ENCODE measurements at places on chromosomes 7 and 10.

- no peak for DNase-seq
These were observed 8.2 kb upstream of the STARD3NL start for GRCh38 chr7:38169847-38170246.

- DNase-seq = no peak
These were observed 174.7 kb downstream of the GATA3 start for GRCh38 chr10:8229153-8229552.

DNA sequence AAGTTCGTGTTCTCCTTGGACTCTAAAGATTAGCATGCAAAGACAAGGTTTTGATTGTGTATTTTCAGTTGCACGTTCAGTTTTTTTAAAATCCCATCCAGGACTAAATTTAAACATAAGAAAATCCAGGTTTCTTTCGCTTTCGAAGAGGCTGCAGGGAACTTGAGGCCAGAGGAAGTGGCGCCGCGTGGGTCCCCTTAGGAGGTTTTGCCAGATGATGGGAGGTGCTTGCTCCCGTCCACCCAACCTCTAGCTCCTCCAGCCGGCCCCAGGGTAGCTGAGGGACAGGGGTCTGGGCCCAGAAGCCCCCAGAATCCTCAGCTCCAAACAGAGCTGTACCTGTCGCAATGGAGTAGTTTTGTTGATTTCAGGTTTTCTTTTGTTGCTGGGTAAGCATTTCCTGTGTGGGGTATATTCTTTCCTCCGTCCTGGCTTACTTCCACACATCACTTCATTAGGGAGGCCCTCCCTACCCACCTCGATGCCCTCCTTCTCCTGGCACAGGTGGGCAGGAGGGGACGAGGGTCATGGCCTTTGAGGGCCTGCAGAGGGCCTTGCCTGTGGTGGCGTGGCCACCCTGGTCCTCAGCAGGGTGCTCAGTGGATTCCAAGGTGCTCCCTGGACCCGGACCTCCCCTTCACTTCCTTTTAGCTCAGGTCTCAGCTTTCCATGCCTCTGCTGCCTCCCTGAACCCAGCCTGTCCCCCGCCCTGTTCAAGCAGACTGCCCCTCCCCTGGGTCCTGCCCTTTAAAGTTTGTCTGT is 32.6 kb downstream of the LHPP start:
- DNase-seq = no peak

DNA sequence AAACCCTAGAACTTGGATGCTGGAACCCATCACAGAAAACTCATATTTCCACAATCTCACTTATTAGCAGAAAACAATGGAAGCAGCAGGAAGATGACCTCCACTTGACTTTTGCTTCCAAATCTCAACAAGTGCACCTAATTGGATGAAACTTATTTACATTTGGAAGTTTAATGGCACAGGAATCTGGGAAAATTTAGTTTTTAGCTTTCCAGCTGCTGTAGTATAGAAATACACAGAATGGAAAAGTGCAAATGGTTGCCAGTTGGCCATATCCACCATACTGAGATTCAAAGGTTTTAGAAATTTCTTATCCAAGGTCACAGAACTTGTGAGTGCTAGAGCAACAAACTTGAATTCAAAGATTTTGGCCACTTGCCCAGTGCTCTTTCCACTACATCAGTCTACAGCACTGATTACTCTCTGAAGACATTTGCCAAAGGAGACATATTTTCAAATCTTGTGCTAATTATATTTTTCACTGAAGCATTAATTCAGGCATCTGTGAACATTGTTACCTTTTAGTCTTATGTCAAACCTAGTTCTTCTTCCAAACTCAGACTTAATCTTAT is 9.3 kb upstream of the AHR start:
- no peak for DNase-seq

- no peak for DNase-seq
These were observed 111.4 kb upstream of the ZEB1 start for GRCh38 chr10:31207636-31208035.

DNA sequence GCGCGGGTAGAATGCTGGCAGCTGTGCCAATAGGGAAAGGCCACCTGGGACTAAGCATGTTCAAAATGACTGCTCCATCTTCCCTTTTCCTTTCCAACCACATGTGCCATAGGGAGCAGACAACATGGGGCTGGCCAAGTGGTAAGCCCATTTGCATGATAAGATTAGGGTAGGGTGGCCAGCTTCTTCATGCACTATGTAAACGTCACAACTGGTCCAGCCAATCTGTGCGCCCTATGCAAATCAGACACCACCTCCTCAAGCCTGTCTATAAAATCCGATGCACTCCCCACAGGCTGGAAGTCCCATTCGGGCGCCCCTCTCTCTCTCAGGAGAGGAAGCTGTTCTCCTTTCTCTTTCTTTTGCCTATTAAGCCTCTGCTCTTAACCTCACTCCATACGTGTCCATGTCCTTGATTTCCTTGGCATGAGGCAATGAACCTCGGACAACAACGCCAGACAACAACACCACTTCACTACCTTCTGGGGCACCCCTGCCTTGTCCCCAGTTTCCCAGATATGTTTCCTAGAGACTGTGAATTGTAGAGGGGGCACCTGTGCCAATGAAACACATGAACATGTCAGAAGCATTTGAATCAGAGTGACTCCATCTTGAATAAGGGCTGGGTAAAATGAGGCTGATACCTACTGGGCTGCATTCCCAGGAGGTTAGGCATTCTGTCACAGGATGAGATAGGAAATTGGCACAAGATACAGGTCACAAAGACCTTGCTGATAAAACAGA is 19.1 kb upstream of the EXOC6 start:
- DNase-seq = no peak

GRCh38 chr7:108455998-108456677 is at the start of gene NRCAM:
TSS of gene NRCAM (minus strand) at chr7:108456436. CDS start at chr7:108240064, 216,372 bp downstream.
- peak; percentile 60 for DNase-seq

DNA sequence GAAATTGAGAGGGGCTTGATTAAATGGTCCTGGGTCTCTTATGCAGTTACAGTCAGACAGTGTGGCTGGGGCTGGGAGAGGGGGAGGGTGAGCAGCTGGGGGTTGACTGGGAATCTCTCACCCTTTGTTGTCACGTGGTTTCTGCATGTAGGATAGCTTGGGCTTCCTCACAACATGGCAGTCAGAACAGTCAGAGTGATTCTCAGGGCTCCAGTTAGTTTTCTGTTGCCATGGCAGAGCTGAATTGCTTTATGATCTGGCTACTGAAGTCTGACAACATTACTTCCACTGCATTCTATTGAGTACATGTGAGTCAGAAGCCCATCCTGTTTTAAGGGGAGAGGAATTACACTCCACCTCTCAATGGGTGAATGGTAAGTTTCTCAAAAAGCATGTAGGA is 102.7 kb downstream of the WDR11 start:
- no peak for DNase-seq

DNA sequence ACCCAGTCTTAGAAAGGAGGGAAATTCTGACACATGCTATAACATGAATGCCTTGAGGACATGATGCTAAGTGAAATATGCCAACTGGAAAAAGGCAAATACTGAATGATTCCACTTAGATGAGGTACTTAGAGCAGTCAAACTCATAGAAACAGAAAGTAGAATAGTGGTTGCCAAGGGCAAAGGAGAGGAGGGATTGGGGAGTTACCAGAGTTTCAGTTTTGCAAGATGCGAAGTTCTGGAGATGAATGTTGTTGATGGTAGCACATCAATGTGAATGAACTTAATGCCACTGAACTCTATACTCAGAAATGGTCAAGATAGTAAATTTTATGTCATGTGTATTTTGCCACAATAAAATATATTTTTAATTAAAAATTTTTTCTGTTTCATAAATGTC is 38.9 kb downstream of the DRGX start:
- no peak for DNase-seq

- no peak for DNase-seq
These were observed 683.1 kb upstream of the SORCS1 start for GRCh38 chr10:107847620-107848019.

Data from naive thymus-derived CD4-positive, alpha-beta T cell (primary cell).